ENCODE measurements at places on chromosomes 1 and 21.

DNA sequence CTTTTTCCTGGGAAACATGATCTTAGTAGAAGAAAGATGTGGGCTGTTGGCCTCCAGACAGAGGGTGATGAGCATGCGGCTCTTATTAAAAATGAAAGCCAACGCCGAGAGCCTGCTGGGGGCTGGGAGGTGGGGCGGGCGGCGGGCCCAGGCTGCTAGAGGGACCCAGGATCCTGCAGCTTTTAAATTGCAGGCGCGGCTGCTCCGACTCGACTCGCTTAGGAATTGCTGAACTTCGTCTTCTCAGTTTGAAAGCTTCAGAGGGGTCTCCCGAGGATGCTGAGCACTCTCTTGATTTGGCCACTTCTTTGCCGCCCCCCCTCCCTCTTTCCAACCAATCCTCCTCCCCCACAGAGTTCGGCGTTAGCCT, 1.2 kb downstream of the AGPAT3 start:
- no peak for DNase-seq

GRCh38 chr1:178726087-178726517, 1.1 kb downstream of the RALGPS2 start:
- DNase-seq: peak; percentile 70

GRCh38 chr1:101995984-101996745, 561 bp downstream of the OLFM3 start:
- DNase-seq: no peak

- no peak for DNase-seq
Measured at GRCh38 chr1:231628207-231628876, 1.8 kb downstream of the DISC1 start.

DNA sequence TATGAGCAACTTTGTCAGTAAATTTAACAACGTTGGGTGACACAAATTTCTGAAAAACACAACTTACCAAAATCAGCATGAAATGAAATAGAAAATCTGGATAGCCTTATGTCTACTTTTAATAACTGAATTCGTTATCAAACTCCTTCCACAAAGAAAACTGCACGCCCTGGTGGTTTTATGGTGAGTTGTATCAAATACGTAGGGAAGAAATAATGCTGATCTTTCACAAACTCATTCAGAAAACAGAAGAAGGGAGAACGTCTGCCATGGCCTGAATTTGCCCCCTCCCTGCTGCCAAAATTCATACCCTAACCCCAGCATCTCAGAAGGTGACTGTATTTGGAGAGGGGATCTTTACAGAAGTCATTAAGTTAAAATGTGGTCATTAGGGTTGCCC, 50.0 kb upstream of the COL18A1 start:
- DNase-seq: no peak

GRCh38 chr1:4002741-4003140, 102.7 kb upstream of the C1orf174 start:
- DNase-seq: no peak

GRCh38 chr1:101145449-101145820, 91.4 kb upstream of the S1PR1 start:
- no peak for DNase-seq

- no peak for DNase-seq
Measured at GRCh38 chr1:226492426-226493137, 56.0 kb upstream of the STUM start.

GRCh38 chr1:109479311-109479710, 4.4 kb upstream of the ATXN7L2 start:
- DNase-seq: no peak

DNA sequence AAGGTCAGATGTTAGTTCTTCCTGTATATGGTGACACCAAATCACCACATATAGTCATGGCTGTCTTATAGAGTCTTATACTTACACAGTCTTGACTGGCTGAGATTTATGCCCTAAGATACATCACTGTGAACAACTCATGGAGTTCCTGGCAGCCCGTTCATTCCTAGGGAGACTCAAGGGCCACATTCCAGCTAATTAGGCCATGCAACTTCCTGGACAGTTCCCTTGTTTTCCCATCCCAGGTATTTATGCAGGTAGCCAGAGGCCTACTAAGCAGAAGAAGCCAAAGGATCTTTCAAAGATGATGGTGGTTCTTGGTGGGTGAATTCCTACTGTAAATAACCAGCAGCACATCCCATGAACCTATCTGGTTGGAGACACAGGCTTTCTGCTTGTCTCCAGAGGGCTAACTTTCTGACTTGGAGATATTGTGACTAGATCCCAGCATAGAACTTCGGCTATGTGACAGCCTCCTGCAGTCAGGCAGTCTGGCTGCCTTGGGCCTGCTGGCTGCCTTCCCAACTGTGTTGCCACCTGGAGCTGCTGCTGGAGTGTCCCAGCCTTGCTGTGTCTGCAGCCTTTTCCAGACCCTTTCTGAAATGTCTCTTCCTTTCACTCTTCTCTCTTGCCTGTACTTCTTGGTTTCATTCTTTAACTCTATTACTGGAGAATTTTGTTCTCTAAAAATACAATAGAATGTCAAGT, 283.8 kb downstream of the CACNA1E start:
- DNase-seq: no peak

DNA sequence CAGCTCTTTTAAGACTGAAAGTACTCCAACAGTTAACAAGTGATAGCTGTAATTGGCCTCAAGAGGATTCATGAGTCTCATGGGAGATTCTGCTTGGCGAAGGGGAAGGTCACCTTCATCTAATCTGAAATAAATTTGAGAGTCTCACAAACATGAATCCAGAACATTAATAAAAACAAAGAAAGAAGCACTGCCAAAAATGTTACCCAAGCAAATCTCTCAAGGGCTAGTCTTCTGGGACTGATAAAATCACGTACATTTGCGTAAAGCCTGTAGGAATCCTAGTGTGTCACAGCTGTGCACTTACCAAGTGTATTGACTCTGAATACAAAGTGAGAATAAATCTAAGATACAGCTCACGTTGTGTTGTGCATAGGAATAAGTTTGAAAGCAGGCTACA, 21.2 kb upstream of the NUF2 start:
- no peak for DNase-seq

DNA sequence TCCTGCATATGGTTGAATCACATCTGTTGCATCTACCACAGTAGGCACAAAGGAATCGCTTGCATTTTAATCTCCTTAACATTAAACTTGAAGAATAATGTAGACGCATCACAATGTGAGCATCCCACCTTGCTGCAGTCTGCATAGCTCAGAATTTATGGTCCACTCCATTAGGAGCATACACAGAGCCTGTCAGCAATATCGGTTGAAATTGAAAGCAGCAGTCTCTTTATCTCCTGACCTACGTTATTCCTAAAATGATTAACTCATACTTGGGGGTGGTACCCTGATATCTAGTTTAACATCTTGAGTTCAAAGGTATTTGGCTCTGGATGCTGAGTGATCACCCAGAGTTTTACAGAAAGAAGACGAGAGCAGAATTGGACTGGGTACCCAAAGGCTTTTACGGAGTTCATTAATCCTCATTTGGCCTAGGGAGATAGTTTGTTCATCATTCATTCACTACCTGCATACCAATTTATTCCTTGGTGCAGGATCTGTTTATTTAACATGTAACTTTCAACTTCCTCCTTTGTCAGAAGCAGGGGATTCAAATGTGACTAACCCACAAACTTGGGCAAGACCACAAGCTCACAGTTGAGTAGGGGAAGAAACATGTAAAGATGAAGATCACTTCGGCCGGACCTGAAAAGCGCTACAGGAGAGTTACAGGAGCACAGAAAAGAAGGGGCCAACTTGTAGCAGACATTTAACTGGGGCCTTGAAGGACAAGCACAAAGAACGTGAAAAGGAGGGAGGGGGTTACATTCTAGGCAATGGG, 187.9 kb downstream of the DAB1 start:
- no peak for DNase-seq

- no peak for DNase-seq
Measured at GRCh38 chr1:55519937-55520683, 304.9 kb upstream of the USP24 start.

DNA sequence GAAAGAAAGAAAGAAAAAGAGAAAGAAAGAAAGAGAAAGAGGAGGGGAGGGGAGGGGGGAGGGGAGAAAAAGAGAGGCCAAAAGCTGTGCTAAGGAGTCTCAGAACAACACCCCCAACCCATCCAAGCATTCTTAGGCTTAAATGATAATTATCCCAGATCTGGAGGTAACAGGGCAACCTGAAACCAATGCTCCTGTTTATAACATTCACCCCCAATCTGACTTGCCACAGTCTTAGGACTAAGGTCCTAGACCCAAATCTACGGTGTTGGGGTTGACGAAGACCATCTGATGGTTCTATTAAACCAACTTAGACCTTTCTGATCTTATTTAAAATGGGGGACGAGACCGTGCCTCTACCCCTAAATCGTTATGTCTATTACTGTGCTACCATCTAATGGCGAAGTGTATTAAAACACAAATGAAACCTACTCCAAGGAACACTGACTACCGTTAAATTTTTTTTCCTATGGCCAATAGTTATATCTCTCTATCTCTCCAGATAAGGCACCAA, 119.3 kb upstream of the CDC42BPA start:
- DNase-seq: no peak

DNA sequence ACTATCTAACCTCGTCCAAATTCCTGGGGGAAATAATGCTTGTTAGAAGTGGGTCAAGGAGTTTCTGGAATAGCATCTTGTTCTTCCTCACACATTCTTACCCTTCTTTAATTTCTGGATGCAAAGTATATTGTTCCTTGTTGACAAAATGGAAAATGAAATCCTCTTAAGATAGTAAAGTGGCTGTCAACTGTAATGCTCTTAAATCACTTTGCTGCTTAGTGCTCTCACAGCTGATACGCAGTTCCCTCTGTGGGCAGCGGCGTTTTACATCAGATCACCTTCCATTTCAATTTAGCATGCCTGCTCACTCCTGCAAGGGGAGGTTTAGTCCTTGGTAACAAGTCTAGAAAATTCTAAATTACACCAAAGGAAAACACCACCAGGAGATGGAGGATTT, 113.1 kb downstream of the DNM3 start:
- no peak for DNase-seq

DNA sequence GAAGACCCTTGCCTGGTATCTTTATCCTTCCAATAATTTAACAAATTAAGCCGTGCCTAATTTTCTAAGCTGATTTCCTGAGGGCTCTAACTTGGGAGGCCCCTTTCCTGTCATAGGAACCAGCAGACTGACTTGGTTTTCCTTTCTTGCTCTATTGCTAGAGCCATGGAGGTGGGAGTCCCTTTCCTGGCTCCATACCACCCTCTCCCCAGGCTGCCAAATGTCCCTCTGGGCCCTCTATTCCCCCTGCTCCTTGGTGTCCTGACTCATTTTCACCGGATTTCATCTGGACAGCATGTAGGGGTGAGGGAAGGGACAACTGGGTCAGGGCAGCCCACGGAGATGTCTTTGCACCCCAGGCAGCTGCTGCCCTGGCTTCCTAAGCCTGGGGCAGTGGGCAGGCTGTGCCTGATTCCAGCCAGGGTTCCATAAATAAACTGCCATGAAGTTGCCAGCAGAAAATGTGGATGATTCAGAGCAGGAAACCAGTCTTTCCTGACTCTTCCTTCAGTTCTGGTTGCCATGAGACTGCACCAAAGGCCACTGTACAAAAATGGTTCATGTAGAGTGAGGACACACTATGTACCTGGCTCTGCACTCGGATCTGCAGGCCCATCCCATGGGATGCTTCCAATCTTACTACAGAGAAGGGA, 38.0 kb upstream of the SERBP1 start:
- DNase-seq: no peak

DNA sequence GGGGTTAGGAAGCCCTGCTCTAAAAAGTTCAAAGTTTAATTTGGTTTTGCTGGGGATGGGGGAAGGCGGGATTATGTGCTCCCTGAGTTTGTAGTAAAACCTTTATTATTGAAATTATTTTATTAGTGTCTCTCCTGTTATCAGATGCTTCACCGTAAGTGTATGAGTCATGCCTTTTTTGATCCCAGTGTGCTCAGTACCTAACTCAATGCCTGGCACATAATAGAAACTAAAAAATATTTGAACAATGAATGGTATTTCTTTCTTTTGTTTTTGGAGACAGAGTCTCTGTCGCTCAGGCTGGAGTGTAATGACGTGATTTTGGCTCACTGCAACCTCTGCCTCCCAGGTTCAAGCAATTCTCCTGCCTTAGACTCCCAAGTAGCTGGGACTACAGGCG, 6.4 kb downstream of the SNRPE start:
- no peak for DNase-seq

DNA sequence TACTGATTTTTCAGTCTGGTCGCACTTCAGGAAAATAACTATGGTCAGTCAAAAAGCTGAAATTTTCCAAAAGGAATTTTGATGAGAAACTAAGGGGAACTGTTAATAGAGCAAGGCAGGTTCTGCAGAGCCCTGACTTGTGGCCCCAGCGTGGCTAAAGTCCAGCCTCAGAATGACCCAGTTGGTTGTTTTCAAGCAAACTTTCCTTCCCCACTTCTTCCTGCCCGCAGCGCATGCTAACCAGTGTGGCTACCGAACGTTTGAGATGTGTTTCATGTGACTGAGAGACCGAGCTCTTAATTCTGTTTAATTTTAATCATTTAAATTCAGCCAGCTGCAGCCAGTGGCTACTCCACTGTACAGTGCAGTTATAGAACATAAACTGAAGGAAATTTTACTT, 6.2 kb upstream of the IL10RB start:
- DNase-seq: no peak

- no peak for DNase-seq
Measured at GRCh38 chr1:20726932-20727745, 5.4 kb downstream of the SH2D5 start.

DNA sequence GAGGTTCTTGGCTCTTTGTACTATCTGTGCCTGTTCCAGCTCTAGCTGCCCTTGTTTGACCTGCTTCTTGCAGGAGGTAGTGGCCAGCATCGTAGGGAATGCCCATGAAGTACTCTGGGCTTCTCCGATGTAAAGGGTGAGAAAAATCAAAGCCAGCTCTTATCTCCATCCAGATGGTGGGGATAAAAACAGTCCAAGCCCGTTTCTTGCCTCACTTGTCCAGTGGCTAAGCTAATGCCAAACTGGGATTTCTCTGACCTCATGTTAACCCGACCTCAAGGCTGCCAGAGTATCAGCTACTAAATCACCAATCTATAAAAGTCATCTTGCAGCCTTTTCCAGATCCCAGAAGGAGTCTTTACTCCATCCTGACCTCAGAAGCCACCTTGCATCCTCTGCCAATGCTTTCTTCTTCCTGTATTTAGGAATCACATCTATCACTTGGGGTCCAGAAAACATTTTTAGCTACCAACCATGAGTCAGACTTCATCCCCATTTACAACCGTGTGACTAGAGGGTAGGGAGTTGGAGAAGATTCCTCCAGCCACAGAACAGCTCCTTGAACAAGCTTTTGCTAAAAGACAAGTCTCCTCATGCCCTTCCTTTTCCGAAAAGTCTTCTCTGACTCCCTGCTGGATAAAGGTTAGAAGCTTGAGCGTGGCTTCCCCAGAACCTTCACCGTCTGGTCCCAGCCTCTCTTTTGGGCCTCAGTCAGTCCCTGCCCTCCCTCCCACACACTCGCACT, 35.9 kb downstream of the KCNC4 start:
- no peak for DNase-seq

GRCh38 chr1:87816646-87817045, 488.0 kb downstream of the LMO4 start:
- DNase-seq: no peak

DNA sequence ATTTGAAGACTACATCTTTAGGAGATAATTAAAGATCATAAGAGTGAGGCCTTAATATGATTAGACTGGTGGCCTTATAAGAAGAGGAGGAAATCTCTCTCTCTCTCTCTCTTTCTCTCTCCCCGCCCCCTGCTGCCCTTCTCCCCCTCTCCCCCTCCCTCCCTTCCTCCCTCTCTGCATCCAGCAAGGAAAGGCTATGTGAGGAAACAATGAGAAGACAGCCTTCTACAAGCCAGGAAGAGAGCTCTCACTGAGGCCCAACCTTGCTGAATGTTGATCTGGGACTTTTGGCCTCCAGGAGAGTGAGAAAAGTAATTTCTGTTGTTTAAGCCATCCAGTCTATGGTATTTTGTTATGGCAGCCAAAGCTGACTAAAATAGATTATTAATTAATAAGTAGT, 21.6 kb downstream of the FOXD3 start:
- DNase-seq: no peak
